ENCODE measurements at places on chromosomes 2 and 18. TPM values are rescaled to one million over a fixed set of nuclear protein-coding genes. Genes with fewer than 3 reads are reported as not detected.

Gene NXPH2
- total RNA-seq: not detected

Gene GPR17
- 0.19 TPM for total RNA-seq

Gene CHST9
- not detected for total RNA-seq

Gene FRZB
- 0.06 TPM for total RNA-seq

Gene CPO
- not detected for total RNA-seq

Gene PIEZO2
- total RNA-seq: 1.3 TPM

Gene ALPI
- not detected for total RNA-seq

Gene SPP2
- not detected for total RNA-seq

Gene VWC2L
- not detected for total RNA-seq

Gene NEB
- 0.11 TPM for total RNA-seq

Gene OTX1
- total RNA-seq: 2.4 TPM

Gene DYSF
- 0.61 TPM for total RNA-seq

Gene SP100
- total RNA-seq: 25.4 TPM

Gene ARHGAP15
- total RNA-seq: not detected

Gene SCN9A
- 4.8 TPM for total RNA-seq

Gene DLX2
- total RNA-seq: 0.61 TPM

Gene DSG1
- not detected for total RNA-seq

Gene UGT1A5
- not detected for total RNA-seq

Gene IKZF2
- 0.09 TPM for total RNA-seq

Gene GPR35
- total RNA-seq: 1.1 TPM

Gene SGPP2
- total RNA-seq: 0.46 TPM

Gene ACMSD
- not detected for total RNA-seq

Gene SCG2
- 1.2 TPM for total RNA-seq

Gene MBD1
- 42.4 TPM for total RNA-seq

Gene LINC00305
- total RNA-seq: not detected

Gene CFAP65
- 0.11 TPM for total RNA-seq

Gene HOXD13
- total RNA-seq: 0.24 TPM

Gene TNFAIP6
- total RNA-seq: 1.2 TPM

Gene RNF103
- total RNA-seq: 54.0 TPM

Gene ALLC
- total RNA-seq: not detected

Gene SIX2
- 0.72 TPM for total RNA-seq

Gene ABCG8
- total RNA-seq: not detected

Gene GATA6
- 1.6 TPM for total RNA-seq

Gene LDLRAD4
- total RNA-seq: 1.5 TPM

Gene SULT1C4
- 0.27 TPM for total RNA-seq

Gene CNDP1
- not detected for total RNA-seq

Gene DTYMK
- 99.7 TPM for total RNA-seq

Gene ABCB11
- total RNA-seq: 0.02 TPM

Gene DQX1
- total RNA-seq: 0.20 TPM

Measured in A549 treated with ZK216348 at 1 μM for 4 hours (cell line).